ENCODE measurements at places on chromosomes 2 and 18.

GRCh38 chr2:203649176-203649814 lies 57.1 kb upstream of the CD28 start:
- DNase-seq, result no peak

- DNase-seq, result no peak
Measured at GRCh38 chr18:67280486-67281242, 235.9 kb downstream of the DSEL start.

- no peak for DNase-seq
Measured at GRCh38 chr2:6024229-6024628, 332.0 kb downstream of the SOX11 start.

- DNase-seq, result no peak
Measured at GRCh38 chr2:112757265-112757664, 7.1 kb downstream of the CKAP2L start.

DNA sequence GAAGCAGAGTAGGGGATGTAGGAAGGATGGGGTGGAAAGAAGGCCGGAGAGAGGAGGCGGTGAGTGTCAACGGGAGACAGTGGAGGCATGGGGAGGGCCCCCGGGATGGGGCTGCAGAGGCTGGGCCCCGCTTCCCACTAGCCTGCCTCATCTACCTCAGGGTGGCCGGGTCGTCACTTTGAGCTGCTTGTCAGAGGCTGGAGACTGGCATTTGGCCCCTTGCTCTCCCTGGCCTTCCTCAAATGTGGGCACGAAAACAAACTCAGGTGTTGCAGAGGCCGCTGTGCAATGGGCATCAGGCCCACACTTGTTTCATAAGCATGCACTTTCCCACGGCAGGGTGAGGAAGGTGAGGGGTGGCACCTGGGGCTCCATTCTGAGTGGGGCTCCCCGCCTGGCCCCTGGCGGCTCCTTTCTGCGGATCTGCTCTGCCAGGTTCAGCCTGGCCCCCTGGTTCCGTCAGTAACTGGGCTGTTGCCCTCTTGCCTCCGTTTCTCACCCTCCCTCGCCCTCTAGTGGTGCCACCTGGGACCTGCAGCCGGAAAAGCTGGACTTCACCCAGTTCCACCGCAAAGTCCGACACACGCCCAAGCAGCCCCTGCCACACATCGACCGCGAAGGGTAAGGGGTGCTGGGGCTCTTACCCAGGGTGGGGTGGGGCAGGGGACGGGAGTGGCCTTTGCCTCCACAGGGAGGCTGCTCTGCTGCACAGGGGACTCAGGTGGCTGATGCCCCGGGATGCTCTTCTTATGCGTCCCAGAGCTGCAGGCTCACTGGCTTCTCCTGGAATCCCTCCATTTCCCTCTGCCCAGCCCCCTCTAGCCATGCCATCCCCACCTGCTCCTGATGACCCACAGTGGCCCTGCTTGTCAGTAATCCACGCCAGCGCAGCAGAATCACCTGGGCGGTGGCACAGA lies 125.4 kb downstream of the CTIF start:
- DNase-seq, result no peak

DNA sequence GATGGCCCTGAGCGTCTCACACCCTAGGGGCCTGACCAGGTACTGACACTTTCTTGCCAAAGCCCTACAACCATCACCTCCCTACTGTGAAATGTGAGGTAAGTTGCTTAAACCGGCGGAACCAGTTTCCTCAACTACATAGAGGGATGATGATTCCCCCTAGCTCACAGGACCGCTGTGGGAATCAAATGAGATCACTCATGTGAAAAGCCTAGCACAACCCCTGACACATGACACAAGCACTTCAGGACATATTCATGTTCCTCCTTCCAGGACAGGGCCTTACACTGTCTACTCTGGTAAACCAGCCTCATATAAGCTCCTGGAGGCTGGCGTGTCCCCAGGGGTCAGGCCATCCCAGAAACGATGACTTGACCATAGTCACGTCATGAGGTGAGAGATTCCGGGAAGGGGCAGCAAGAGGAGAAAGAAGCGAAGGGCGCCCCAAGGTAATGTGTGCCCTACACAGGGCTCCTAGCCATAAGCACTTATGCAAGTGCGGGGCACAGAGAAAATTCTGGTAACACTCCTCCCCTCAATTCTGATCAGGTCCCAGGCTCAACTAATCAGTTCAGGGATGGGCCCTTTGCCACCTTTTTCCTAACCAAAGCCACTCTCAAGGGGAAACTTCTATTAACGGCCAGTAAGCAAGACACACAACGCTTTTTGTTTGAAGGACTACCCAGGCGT lies 49.5 kb downstream of the C2orf42 start:
- DNase-seq, result no peak

DNA sequence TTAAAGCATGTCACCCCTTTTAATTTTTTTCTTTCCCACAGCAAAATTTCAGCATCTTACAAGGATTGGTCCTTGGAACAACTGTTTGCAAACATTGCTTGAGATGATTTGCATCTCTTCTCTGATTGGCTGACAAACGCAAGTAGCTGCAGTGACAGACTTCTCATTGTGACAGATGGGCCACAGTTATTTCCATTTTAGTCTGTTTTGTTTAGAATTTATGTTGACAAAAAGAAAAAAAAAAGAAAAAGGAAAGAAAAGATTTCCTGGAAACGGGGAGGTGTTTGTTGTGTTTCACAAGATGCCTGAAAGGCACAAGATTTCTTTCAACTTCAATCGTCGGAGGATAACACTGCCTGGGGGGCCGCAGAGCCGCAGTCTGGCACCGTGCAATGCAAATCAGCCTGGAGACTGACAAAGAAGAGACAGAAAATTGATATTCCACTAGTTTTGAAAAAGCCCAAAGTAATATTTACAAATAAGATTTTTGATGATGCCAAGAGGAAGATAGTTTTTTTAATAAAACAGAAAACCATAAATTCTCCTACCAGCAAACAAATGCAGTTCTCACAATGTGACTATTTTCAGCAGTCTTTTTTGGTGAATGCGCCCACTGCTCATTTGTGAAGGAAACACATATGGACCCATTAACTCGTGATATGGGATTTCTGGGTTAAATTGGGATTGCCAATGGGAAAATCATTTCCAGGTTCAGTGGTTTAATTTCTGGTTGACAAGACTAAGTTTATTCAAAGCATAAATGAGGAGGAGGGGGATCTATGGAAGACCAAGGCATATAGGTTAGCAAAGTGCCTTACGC lies 296.2 kb upstream of the SMIM21 start:
- DNase-seq, result no peak

DNA sequence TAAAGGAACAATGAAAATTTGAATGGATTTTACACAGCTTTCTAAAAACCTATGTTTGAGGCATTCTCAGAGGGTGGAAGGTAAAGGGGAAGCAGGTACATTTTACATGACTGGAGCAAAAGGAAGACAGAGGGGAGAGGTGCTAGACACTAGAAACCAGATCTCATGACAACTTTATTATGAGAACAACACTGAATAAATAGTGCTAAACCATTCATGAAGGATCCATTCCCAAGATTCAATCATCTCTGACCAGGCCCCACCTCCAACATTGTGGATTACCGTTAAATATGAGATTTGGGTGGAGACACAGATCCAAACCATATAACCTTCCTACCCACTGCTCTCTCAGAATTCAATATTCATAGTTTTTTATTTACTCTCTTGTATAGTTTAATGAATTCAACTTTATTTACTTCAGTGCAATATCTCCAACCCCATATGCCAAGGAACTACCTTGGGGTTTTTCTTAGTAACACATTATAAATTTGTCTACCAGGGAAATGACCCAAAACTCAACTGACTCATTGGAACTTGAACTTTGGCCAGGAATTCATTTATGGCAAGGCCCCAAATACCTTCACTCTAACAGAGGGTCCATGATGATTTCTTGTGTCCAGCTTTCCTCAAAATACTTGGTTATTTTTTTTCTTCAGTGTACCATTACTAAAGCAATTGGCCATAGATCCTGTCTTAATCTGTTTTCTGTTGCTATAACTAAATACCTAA lies 317.8 kb downstream of the GULP1 start:
- DNase-seq, result no peak

DNA sequence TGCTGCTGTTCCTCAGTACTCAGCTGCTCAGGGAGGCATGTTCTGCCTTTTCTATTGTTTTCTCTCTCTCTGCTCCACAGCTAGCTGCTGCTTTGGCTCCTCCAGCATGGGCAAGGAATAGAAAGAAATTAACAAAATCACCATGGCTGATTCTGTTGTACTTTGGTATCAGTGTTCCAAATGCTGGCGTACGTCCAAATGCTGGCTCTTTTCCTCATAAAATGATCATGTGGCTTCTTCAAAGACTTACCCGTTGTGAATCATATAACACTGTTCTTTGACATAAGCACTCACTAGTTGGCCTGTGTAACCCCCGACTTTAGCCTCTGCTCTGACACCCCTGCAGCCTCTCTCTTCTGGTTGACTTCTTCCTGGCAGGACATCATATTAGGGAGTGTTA lies 547.6 kb downstream of the CPS1 start:
- DNase-seq, result no peak

GRCh38 chr2:62424899-62425298 lies 81.1 kb downstream of the TMEM17 start:
- DNase-seq, result no peak

GRCh38 chr2:239904496-239904895 lies 120.6 kb downstream of the NDUFA10 start:
- DNase-seq, result no peak

DNA sequence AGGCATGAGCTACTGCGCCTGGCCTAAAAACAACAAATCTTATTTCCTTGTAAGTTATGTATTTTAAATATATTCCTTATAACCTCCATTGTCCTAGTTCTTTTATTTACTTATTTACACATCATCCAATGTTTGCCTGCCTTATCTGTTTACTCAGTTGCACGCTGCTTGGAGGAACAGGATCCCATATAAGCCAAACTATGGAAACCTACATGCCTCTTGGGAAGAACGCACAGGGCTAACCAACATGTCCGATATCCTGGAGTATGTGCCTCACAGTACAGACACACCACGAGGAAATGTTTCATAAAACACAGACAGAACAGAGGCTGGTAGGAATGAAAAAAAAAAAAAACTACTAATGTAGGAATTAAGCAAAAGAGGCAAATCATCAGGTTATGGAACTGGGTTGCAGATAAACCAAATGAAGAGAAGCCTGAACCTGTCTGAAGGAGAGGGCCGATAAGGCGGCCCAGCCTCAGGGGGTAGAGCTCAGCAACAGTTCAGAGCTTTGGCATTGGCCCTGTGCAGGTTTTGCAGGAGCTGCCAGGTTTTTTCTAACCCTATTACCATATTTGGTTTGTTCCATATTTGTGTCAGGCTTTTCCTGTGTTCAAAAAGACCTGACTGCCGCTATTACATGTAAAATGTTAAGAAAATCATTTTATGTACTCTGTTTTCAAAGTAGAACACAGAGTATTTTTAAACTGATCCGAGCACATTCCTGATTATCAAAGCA lies 19.9 kb upstream of the SP3 start:
- no peak for DNase-seq

GRCh38 chr18:61475931-61476330 lies 142.7 kb downstream of the CDH20 start:
- no peak for DNase-seq

DNA sequence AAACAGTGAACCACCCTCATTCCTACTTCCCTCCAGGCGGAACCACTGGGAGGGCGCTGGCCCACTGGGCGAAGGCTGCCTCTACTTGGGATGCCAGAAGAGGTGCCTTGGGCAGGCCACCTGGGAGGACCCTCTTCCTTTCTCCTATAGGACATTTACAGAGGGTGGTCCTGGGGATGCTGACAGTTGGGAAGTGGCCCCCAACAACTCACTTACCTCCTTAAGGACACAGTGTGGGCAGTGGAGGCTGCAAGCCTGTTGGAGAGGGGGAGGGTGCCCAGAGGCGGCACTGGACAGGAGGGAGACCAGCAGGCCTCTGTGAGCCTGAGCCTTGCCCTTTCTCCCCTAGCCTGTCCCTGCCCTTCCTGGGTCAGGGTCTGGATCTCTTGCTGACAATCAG lies 346.4 kb upstream of the HS6ST1 start:
- no peak for DNase-seq

DNA sequence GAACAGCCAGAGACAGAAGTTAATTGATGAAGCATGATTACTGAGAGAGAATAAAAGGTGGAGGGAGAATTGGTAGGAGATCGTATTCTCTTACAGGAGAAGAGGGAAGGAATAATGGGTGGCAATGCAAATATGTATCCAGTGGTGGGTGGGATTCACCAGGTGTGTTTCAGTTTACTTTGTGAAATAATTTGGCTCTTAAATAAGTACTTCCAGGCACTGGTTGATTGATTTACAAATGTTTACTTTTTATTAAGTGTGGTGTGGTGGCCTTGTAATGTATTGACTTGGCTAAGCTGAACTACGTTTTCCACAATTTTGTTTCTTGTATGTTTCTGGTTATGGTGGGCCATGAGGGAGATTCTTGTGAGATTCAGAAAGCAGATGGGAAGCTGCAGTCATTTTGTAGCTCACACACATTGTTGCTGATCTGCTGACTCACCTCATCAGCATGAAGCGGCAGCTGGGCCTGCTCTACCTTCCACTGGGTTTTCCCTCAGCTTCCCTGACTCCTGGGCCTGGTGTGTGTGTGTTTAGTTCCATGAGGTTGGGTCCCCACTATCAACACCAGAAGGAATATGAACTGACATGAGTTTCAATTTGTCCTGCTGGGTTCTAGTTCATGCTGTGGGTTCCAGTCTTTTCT lies 32.6 kb downstream of the MYL12B start:
- DNase-seq, result no peak

GRCh38 chr2:142286618-142287017 lies 155.8 kb upstream of the LRP1B start:
- no peak for DNase-seq

- DNase-seq, result no peak
Measured at GRCh38 chr18:26436176-26437051, 111.9 kb downstream of the KCTD1 start.

- no peak for DNase-seq
Measured at GRCh38 chr18:62506495-62507143, 16.2 kb upstream of the ZCCHC2 start.

DNA sequence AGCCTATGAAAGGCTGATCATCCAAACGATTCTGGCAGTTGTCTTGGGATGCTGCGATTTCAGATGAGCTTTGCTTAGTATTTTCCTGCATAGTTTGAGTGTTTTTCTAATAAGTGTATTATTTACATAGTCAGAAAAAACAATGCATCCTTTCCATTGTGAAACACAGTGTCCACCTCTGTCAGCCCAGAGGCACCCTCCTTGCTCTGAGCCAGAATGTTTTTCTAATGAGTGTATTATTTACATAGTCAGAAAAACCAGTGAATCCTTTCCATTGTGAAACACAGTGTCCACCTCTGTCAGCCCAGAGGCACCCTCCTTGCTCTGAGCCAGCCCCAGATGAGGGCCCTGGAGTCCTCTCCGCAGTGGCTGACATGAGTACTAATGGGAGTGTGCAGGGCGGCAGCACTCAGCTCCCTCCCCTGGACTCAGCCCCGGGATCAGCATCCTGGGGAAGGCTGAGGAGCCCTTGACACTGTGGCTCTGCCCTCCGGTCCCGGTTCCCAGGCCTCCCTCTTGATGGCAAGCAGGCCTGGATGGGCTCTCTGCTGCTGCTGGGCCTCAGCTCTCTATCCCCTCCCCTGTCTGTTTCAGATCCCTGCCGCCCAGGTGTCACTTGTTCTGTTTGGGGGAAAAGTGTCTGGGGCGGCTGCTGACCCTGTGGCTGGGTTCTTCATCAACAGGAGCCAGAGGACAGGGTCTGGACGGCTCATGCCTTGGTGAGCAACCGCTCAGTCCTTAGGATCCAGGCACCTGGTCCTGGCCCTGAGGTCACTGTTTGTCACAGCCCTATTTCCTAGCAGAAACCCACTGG lies 5.9 kb downstream of the MFSD2B start:
- peak; percentile 52 for DNase-seq

- DNase-seq, result no peak
Measured at GRCh38 chr2:71559828-71560637, 106.7 kb downstream of the DYSF start.

- DNase-seq, result no peak
Measured at GRCh38 chr18:25350489-25351251, 1.3 kb downstream of the ZNF521 start.
